ENCODE measurements at places on chromosomes 3 and 15. TPM values are rescaled to one million over a fixed set of nuclear protein-coding genes. Genes with fewer than 3 reads are reported as not detected.

ARHGAP11A gene
- 4.2 TPM for polyA plus RNA-seq

NRROS gene
- polyA plus RNA-seq, result 1.1 TPM

GCNT3 gene
- 0.06 TPM for polyA plus RNA-seq

CCNB2 gene
- 0.79 TPM for polyA plus RNA-seq

PTH1R gene
- polyA plus RNA-seq, result 6.1 TPM

PODXL2 gene
- polyA plus RNA-seq, result 4.3 TPM

SLC27A2 gene
- 5.5 TPM for polyA plus RNA-seq

ARL14 gene
- 3.3 TPM for polyA plus RNA-seq

LRRK1 gene
- polyA plus RNA-seq, result 5.9 TPM

ESYT3 gene
- polyA plus RNA-seq, result 0.22 TPM

FAM3D gene
- polyA plus RNA-seq, result 0.56 TPM

ATR gene
- 5.6 TPM for polyA plus RNA-seq

SUMF1 gene
- 11.5 TPM for polyA plus RNA-seq

SCN5A gene
- polyA plus RNA-seq, result 0.07 TPM

CYP8B1 gene
- not detected for polyA plus RNA-seq

SIDT1 gene
- polyA plus RNA-seq, result 0.88 TPM

PLA2G4D gene
- 0.34 TPM for polyA plus RNA-seq

ALPK3 gene
- polyA plus RNA-seq, result 6.9 TPM

UBE2Q2 gene
- 10.2 TPM for polyA plus RNA-seq
